ENCODE measurements at places on chromosomes 2 and 18.

- DNase-seq, result no peak
Measured at GRCh38 chr2:20224164-20224715, 690 bp downstream of the SDC1 start.

GRCh38 chr2:151063271-151063670, 198.4 kb downstream of the RBM43 start:
- no peak for DNase-seq

DNA sequence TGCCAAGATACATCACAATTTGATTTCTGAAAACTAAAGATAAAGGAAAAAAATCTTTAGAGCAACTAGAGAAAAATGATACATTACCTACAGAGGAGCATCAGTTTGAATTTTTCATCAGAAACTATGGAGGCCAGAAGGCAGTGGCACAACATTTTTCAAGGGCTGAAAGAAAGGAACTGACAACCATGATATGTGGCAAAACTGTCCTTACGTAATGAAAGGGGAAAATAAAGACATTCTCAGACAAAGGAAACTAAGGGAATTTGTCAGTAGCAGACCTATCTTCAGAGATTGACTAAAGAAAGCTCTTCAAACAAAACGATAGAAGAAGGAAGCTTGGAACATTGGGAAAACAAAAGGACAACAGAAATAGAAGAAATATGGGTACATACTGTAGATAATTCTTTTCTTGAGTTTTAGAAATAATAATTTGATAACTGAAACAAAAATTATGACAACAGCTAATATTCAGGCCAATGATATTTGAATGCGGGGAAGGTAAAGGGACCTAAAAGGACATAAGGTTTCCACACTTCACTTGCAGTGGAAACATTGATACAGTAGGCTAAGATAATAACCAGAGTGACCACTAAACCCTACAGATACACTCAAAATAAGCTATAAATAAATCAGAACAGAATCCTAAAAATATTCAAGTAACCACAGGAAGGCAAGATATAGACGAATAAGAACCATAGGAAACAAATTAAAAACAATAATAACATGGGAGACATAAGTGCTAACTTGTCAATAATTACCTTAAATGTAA, 70.0 kb upstream of the NPAS2 start:
- peak; percentile 72 for DNase-seq

DNA sequence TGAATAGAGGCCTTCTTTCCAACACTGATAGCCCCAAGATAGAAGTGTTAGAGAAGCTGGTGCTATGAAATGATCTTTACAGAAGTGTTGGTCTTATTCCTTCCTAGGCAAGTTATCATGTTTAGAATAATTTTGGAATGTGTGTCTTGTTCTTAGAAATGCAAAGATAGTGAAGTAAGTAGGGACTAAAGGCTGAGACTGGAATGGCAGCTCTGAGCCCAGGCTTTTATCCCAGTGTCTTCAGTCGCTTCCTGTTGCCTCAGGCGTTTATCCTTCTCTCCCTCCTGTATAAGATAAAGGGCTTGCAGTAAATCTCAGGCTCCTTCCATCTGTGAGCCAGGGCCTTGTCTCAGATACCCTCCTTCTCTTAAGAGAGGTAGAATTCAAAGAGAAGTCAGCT, 218.1 kb downstream of the TPGS2 start:
- DNase-seq, result no peak

- peak; percentile 97 for DNase-seq
Measured at GRCh38 chr2:8296306-8296705, 385.6 kb upstream of the ID2 start.

All from inflammatory macrophage treated with lipopolysaccharide for 1 hour (primary cell).